ENCODE measurements at places on chromosomes 4 and X.
A peak's percentile ranks its signal among the peaks of the same experiment; 100 is the strongest.

- DNase-seq = no peak
Observed at GRCh38 chrX:47174846-47175587, 18.6 kb upstream of the UBA1 start.

GRCh38 chrX:118751950-118752783 lies 24.8 kb downstream of the IL13RA1 start:
- DNase-seq = no peak

DNA sequence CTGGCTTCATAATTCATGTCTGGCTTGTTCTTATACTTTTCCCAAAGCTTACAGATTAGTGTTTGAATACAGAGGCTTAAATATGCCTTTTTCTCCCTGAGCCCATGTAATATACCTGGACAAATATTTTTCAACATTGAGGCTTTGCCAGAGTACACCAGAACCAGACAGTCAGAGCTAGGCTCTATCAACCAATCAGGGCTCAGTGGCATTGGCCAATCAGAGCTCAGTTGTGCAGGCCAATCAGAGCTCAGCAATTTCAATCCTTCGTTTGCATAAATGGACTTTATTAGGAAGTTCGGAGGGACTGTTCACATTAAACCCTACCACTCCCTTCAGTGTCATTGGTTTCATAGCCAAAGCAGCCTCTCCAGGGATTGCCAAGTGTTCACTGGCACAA lies 51.2 kb upstream of the TMSB15B start:
- no peak for DNase-seq

DNA sequence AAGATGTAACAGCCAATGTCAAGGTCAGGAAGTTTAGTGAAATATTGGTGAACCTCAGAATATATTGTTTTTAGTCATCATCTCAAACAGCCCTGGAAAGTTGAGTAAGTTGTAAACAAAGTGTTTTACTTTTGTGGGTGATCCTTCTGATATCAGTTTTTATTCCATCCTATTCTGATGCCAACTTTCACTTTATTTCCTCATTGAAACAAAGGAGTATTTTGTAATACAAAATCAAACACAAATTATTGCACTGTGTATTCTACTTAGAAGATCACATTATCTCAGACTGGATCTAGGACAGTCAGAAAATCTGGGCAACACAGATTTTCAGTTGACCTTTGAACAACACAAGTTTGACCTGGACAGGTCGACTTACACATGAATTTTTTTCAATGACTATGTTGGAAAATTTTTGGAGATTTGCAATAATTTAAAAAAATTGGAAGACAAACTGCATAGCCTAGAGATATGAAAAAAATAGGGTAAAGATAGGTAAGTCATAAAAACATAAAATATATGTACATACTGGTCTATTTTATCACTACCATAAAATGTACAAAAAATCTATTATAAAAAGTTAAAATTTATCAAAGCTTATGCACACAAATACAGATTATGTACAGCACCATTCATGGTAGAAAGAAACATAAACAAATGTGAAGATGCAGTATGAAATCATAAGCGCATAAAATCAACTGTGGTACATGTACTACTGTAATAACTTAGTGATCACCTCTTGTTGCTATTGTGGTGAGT lies 709.1 kb upstream of the FAM241A start:
- DNase-seq = no peak

- DNase-seq = no peak
Observed at GRCh38 chrX:1011691-1012283, 200.7 kb downstream of the CRLF2 start.

GRCh38 chr4:172188248-172188988 lies 375.2 kb downstream of the GALNTL6 start:
- peak; percentile 15 for DNase-seq
